ENCODE measurements at places on chromosomes 7 and 10.

- no peaks in the 10 kb centered on the region for H3K27me3 ChIP-seq
- no peak overlapping the region for H3K27ac ChIP-seq
- H3K36me3 ChIP-seq, result no peaks in the 10 kb centered on the region
- DNase-seq, result no peak
- H3K4me3 ChIP-seq, result no peak overlapping the region
- peaks cover 19% of the 10 kb centered on the region for H3K4me1 ChIP-seq
These were observed 372.4 kb downstream of the SFMBT2 start for GRCh38 chr10:7038416-7038815.

- peaks cover 32% of the 10 kb centered on the region for H3K27me3 ChIP-seq
- DNase-seq, result no peak
- H3K4me1 ChIP-seq, result peaks cover 3% of the 10 kb centered on the region
These were observed 4.4 kb downstream of the ENO4 start for GRCh38 chr10:116853701-116854100.

DNA sequence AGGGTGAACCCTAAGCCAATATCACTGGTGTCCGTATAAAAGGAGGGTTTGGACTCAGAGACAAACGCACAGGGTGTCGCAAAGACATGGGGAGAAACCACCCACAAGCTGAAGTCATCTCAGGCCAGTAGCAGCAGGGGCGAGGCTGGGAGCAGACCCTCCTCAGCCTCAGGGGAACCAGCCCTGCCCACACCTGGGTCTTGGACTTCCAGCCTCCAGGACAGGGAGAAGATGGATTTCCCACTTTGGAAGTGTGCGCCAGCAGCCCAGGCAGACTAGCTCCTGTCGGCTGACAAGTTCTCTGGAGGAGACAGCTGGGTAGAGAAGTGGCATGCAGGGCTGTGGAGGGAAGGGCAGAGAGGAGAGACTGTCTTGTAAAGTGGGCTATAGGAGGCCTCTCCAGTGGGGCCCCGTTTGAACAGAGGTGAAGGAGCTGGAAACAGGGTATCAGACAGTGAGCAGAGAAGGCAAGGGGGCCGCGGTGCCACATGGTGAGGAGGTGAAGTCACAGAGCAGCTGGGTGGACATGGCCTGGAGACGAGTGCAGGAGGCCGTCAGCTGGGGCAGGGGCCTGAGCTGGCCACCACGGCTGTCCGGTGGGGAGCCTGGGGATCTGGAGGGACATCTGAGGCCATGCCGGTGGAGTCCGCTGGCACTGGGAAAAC is 475.6 kb downstream of the PTPRN2 start:
- H3K4me1 ChIP-seq, result no peaks in the 10 kb centered on the region
- no peak for DNase-seq
- H3K4me3 ChIP-seq, result no peak overlapping the region

DNA sequence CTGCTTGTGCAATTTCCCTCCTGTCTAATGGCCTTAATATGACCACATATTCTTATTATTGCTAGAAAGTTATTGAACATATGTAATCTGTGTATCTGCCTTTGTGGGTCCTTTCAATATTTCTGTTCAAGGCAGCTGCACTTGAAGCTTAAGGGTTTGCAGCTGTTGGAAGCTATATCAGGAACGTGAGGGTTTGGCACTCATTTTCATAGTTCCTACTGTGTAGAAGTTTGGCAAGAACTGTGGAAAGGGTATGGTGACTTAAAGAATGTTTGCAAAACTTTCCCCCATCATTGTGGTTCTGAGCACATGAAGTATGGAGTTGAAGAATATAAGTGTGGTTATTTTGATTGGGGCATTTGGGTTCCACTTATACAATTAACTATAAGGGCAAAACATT is 144.7 kb upstream of the SEMA3A start:
- no peak overlapping the region for H3K27ac ChIP-seq
- no peak for DNase-seq
- H3K4me1 ChIP-seq, result no peaks in the 10 kb centered on the region
- no peaks in the 10 kb centered on the region for H3K36me3 ChIP-seq

- H3K27ac ChIP-seq, result no peak overlapping the region
- H3K27me3 ChIP-seq, result peaks cover 3% of the 10 kb centered on the region
- DNase-seq, result no peak
- peaks cover 2% of the 10 kb centered on the region for H3K4me1 ChIP-seq
- H3K36me3 ChIP-seq, result no peaks in the 10 kb centered on the region
- H3K4me3 ChIP-seq, result peak overlapping the region; percentile 21
These were observed 8.0 kb upstream of the GRK5 start for GRCh38 chr10:119199231-119199992.

- DNase-seq, result no peak
- H3K27me3 ChIP-seq, result peaks cover 81% of the 10 kb centered on the region
- H3K4me1 ChIP-seq, result peaks cover 39% of the 10 kb centered on the region
- no peak overlapping the region for H3K27ac ChIP-seq
- peak overlapping the region; percentile 26 for H3K4me3 ChIP-seq
These were observed 30.7 kb downstream of the JCAD start for GRCh38 chr10:30028738-30029030.

DNA sequence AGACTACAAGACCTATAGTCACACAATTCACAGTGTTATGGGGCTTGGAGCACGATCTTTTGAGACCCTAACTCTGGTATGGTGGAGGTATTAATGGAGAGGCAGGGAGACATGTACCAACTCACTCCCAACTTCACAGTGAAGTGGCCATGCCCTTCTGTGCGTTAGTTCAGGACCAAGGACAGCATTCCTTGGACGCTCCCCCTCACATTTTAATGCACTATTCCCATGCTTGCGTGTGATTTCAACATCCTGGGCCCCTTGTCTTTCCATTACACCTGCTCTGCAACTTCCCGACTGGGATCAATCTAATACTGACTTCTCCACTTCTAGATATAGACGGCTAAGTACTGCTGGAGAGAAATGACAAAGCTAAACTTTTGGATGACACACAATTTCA is 72.7 kb downstream of the PLCE1 start:
- H3K36me3 ChIP-seq, result no peaks in the 10 kb centered on the region
- no peaks in the 10 kb centered on the region for H3K4me1 ChIP-seq
- H3K27ac ChIP-seq, result no peak overlapping the region
- peaks cover 3% of the 10 kb centered on the region for H3K27me3 ChIP-seq
- no peak overlapping the region for H3K4me3 ChIP-seq

DNA sequence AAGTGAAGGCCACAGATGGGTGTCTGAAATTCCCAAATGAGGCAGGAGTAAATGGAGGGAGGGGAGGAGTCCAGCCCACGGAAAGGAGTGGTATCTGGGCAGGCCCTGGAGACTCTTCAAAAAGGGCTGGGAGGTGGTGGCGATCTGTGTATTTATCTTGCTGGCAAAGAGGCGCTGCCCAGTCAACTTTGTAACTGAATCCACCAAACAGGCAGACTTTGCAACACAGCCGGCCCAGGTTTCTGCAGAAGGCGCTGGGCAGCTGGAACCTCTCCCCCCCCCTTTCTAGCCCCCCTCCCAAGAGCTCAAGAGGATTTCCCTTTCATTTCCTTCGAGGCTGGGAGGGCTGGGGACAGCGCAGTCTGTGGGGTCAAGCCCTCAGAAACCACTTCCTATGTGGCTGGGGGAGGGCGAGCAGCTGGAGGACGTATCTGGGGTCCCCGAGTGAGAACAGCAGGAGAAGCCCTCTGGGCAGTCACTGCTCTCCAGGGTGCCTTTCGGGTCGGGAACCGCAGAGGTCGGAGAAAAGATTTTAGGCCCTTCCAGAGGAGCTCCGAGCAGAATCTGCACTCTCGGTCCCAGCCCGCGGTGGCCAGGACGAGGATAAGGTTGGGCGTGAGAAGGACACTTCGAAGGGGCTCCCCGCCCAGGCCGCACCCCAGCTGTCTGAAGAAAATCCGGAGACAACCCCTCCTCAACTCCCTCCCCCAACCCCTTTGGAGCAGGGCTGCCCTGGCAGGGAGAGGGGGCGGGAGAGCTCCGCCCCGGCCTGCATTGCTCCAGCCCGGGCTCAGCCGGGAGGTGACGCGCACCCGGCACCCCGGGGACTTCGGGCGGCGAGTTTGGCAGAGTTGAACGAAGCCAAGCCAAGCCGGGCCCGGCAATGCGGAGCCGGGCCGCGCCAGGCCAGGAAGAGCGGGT is 965 bp downstream of the ZCCHC24 start:
- peak overlapping the region; percentile 90 for H3K27ac ChIP-seq
- peaks cover 25% of the 10 kb centered on the region for H3K4me1 ChIP-seq
- H3K27me3 ChIP-seq, result no peaks in the 10 kb centered on the region
- no peak for DNase-seq
- H3K4me3 ChIP-seq, result peak overlapping the region; percentile 96
- no peaks in the 10 kb centered on the region for H3K36me3 ChIP-seq

- peaks cover 15% of the 10 kb centered on the region for H3K4me1 ChIP-seq
- no peak overlapping the region for H3K27ac ChIP-seq
These were observed 2.0 kb downstream of the ZNF503 start for GRCh38 chr10:75399461-75400162.

- H3K4me3 ChIP-seq, result no peak overlapping the region
- H3K36me3 ChIP-seq, result no peaks in the 10 kb centered on the region
- no peak for DNase-seq
- no peaks in the 10 kb centered on the region for H3K27me3 ChIP-seq
These were observed 6.0 kb upstream of the ZNRF2 start for GRCh38 chr7:30278376-30278775.

DNA sequence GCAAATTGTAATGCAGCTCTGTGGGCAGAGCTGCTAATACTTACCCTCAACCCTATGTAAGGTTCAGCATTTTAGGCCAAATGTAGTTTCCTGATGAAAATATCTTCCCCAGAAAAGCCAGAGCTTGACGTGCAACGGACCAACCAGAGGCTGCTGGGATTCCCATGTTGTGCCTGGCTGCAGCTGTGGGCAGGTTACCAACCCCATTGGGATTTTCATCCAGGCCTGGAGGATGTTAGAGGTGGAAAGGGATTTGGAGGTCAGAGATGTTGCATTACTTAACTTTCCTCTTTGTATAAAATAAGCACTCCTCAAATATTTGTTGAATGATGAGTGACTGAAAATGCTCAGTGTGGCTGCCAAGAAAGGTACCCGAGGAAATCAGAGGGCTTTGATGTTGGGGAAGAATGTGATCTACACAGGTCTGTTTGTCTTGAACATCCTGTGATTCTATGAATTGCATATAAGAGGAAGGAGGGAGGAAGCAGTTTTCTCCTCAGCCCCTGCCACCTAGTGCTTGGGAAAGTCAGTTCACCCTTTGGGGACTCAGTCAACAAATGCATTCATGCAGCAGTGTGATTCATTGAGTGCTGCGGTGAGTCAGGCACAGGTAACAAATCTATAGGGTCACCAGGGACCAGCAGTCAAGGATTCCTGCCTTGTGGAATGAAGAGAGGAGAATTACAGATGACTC is 487.2 kb downstream of the RPS24 start:
- no peaks in the 10 kb centered on the region for H3K36me3 ChIP-seq
- H3K4me3 ChIP-seq, result no peak overlapping the region
- H3K27me3 ChIP-seq, result peaks cover 2% of the 10 kb centered on the region

DNA sequence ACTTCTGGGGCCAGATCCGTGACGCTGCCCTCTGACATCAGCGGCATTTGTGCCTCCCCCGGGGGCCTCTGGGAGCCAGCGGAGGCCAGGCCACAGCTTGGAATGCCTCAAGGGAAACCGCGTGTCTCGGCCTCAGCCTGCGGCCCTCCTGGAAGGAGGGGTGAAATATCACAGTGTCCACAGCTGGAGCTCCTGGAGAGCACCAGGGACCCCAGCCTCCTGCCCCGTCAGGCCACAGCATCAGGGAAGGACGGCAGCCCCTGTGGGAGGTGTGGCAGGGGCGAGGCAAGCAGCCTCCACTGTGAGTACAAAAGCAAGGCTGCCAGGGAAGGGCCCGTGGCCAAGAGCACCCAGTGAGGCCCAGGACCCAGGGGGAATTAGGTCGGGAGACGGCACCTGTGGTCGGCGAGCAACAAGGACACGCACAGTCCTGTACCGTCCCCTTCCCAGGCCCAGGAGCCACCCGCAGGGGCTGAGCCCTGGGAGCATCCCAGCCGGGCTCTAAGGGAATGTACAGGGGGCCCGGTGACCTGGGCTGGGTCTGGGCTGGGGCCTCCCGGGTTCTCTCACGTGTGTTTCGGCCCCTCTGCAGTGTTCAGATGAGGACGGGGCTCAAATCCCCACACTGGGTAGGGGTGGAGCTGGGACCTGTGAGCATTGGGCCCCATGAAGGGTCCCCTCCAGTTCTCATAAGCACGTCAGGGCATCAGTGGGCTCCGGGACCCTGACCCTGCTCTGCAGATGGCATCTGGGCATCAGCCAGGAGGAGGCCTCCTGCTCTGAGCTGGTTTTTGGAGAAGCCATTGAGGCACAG is 18.7 kb upstream of the KNDC1 start:
- no peaks in the 10 kb centered on the region for H3K36me3 ChIP-seq
- no peak for DNase-seq
- peaks cover 21% of the 10 kb centered on the region for H3K27me3 ChIP-seq
- H3K27ac ChIP-seq, result no peak overlapping the region

- no peak overlapping the region for H3K4me3 ChIP-seq
- no peak for DNase-seq
- H3K4me1 ChIP-seq, result no peaks in the 10 kb centered on the region
- no peaks in the 10 kb centered on the region for H3K36me3 ChIP-seq
- H3K27me3 ChIP-seq, result no peaks in the 10 kb centered on the region
- H3K27ac ChIP-seq, result no peak overlapping the region
These were observed 568.7 kb upstream of the LRRN3 start for GRCh38 chr7:110522061-110522760.

- no peak overlapping the region for H3K4me3 ChIP-seq
- no peak for DNase-seq
- peaks cover 3% of the 10 kb centered on the region for H3K36me3 ChIP-seq
These were observed 100.7 kb downstream of the ST8SIA6 start for GRCh38 chr10:17353568-17354300.

DNA sequence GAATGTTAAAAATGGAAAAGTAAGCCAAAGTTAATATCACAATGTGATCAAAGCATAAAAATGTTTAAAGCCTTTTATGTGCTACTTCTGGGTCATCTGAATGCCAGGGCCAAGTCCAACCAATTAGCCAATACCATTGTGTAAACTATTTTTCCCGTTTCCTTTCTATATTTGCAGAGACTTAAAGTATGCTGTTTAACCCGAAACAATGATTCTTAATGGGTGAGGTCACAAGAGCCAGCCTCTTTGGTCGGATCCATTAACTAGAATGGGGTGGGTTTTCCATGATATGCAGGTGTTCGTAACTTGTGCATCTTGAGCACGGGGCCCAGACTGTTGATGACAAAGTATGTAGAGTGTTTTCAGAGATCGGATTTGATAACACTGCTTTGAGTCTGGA is 111.3 kb upstream of the IGFBP3 start:
- H3K4me1 ChIP-seq, result no peaks in the 10 kb centered on the region
- H3K27me3 ChIP-seq, result no peaks in the 10 kb centered on the region
- no peak overlapping the region for H3K4me3 ChIP-seq
- no peaks in the 10 kb centered on the region for H3K36me3 ChIP-seq

DNA sequence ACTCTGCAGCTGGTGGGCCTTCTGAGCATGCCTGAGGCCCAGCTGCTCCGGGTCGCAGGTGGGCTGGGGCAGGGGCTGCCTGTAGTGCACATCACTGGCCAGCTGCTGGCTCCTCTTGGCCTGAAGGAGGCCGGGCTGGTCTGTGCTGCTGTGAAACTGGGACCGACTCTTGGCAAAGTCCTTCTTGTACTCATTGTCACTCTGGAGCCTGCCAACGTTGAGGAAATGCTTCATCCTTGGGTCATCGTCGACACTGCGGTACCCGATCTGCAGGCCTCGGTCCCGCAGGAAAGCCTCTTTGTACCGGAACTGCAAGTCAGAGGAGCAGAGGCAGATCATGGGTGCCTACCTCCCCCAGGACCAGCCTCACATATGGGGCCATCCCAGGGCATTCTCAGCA is 37.7 kb downstream of the HABP2 start:
- no peaks in the 10 kb centered on the region for H3K27me3 ChIP-seq
- H3K4me1 ChIP-seq, result no peaks in the 10 kb centered on the region
- no peaks in the 10 kb centered on the region for H3K36me3 ChIP-seq
- DNase-seq, result no peak

Measured in naive thymus-derived CD8-positive, alpha-beta T cell (primary cell).